D721Med (cell line): ENCODE measurements at places on chromosomes 6 and 20.

DNA sequence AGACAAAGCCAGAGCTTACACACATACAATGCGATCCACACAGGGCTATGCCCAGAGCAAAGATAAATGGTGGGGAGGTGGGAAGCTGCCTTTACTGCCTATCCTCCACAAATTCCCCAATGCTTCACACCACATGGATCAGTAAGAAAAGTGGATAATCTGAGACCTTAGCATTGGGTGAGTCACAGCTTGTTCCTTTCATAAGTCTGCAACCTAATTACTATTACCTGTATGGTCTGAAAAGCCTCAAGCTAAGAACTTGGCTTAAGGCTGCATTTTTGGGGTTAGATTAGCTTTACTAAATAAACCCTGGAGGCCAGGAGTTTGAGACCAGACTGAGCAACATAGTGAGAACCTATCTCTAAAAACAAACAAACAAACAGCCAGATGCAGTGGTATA is 66.0 kb upstream of the BTBD3 start:
- DNase-seq, result no peak

GRCh38 chr20:31811796-31812728 is 7.1 kb upstream of the MYLK2 start:
- no peak for DNase-seq

- no peak for DNase-seq
These were observed 4.2 kb upstream of the UBE2J1 start for GRCh38 chr6:89356642-89357170.

- DNase-seq, result no peak
These were observed 23.6 kb upstream of the SLC4A11 start for GRCh38 chr20:3262566-3262965.

DNA sequence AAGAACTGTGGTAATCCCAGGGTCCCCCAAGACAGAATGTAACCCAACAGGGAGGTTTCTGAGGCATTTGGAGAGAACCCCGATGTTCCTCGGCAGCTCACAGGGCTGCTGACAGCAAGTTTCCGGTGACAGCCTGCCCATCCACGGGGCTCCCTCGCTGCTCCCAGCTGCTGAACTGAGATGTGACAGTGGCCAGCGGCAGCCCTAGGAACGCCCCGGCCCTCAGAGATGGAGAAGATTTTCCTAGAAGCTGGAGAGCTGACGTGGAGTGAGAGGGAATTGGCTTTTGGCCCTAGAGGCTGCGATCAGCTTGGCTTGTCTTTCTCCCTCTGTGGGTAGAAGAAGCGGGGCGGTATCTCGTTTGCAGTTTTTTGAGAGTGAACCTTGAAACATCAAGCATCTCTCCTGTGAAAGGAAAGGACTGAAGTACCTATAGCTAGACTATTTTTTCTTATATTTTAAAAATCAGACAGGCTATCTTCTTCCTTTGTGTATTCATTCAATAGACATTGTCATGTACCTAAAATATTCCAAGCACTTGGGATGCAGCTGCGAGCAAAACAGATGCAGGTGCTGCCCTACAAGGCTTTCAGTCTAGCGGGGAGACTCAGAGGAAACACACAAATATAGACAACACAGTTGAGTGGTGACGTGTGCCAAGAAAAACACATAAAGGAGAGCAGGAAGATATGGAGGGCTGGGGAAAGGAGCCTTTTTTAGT is 28.4 kb upstream of the NFATC2 start:
- no peak for DNase-seq

DNA sequence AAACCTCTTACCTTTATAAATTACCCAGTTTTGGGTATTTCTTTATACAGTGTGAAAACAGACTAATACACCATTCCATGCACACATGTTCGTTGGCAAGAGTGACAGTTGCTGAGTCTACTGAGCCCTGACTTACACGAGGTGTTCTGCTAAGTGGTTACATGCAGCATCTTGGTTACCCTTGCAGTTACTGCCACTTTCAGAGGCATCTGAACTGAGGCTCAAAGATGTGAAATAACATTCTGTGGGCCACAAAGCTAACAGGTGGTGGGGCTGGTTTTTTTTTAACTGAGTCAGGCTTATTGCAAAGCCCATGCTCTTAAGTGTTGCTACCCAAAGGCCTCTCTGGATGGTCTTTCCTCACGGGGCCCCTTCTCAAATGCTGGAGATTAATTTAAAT is 54.4 kb upstream of the GTSF1L start:
- DNase-seq, result no peak

DNA sequence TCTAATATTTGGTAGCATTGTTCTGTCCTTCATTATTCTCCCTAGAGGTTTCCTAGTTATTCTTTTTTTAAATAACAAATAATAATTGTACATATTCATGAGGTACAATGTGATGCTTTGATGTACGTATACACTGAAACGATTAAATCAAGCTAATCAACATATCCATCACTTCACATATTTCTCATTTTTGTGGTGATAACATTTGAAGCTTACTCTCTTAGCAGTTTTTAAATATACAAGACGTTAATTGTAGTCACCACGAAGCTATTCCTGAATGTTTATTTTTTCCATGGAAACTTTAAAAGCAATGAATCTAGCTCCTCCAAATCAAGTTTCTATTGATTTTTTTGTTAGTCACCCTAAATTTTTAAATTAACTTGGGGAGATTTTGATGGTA is 116.5 kb upstream of the PRND start:
- DNase-seq, result no peak

- no peak for DNase-seq
These were observed 55.2 kb upstream of the PREP start for GRCh38 chr6:105458084-105458483.

- DNase-seq, result no peak
These were observed 90.1 kb upstream of the PREP start for GRCh38 chr6:105492706-105493673.

GRCh38 chr6:125792680-125793079 is 1.9 kb downstream of the NCOA7 start:
- no peak for DNase-seq

- DNase-seq, result no peak
These were observed 19.1 kb downstream of the TAB2 start for GRCh38 chr6:149336609-149336928.

- DNase-seq, result no peak
These were observed 3.7 kb downstream of the RNF39 start for GRCh38 chr6:30071858-30072257.

DNA sequence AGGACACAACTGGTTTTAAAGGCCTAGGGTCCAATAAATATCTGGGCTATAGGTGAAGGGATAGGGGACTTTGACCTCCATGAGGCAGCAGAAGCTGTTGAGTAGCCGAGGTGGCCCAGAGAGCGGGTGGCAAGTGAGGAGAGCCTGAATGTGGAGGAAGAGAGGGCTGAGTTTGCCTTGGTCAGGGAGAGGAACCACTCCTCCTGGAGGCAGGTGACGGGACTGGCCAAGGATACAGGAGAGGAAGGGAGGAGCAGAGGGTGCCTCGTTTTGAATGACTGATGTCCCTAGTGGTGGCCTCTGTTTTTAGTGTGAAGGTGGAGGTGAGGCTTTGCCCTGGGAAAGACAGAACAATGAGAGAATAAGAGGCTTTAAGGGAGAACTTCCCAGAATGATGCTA is 19.1 kb upstream of the AAR2 start:
- no peak for DNase-seq

- no peak for DNase-seq
These were observed 44.1 kb upstream of the CTAGE9 start for GRCh38 chr6:131754715-131755567.

GRCh38 chr6:130065609-130066156 is 47.3 kb downstream of the L3MBTL3 start:
- DNase-seq, result no peak

- no peak for DNase-seq
These were observed 23.9 kb downstream of the MAP7 start for GRCh38 chr6:136526196-136526930.

GRCh38 chr6:10269814-10270472 is 144.9 kb downstream of the TFAP2A start:
- no peak for DNase-seq

GRCh38 chr6:47133230-47134000 is 91.3 kb upstream of the ADGRF1 start:
- no peak for DNase-seq

DNA sequence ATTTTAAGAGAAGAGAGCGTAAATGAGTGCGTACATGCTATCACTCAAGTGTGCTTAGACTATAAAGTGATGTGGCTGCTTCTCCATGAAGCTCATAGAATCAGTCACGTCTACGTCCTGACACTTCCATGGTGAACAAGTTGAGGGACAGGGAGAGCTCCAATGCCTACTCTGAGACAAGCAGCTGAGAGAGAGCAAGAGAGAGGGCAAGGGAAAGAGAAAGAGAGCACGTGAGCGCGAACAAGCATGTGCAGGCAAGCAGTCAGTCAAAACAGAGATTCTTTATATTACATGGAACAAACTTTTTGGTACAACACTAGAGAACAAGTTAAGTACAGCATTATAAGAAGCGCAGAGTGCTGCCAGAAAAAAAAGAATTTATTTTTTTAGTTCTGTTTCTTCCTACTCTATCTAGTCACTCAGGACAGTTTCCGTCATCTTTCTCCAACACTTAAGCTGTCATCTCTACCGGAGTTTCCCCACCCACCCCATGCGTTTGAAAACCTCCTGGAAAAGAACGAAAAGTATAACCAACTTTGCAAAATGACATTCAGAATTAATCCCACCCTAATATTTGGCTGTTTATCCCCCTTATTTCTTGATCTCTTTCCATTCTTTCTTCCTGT is 61.8 kb downstream of the EPB41L2 start:
- no peak for DNase-seq

DNA sequence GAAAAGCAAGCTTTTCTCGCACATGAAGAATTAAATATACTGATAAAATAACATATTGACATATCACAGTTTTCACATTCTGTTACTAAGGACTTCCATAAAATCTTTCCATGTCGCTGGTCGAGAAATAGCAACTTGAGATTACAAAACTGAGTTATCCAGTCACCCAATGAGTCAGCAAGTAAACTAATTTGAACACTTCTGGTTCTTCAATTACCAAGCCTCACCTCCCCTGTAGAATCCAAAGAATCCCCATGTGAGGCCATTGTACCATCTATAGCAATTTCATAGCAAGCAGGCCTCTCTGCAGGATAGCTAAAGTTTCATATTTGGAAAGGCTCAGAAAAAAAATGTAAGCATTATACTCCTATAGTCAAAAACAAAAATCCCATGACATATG is 87.3 kb downstream of the PKHD1 start:
- DNase-seq, result no peak

DNA sequence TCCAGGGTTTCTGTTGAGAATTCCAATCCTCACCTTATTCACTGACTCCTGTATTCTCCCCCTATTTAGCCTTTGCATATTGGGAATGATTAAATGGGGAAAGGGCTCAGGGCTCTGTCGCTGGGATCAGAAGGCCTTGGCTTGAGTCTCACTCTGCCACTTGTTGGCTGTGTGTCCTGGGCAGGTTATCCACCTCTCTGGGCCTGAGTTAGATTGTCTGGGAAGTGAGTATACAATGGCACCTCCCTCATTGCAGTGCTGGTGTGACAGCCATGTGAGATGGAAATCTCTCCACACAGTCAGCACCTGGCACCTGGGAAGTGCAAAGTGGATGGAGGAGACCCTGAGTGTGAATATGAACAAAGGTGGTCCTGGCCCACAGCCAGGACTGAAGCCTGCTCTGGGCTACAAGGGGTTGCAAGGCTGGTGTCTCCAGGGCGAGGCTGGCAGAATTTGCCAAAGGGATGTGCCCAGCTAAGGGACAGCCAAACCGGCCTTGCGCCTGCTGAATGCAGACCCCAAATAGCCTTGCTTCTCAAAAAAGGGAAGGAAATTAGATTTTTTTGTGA is 200.0 kb upstream of the PMEPA1 start:
- no peak for DNase-seq

- DNase-seq, result no peak
These were observed 275.6 kb downstream of the TENT5A start for GRCh38 chr6:81476881-81477280.

DNA sequence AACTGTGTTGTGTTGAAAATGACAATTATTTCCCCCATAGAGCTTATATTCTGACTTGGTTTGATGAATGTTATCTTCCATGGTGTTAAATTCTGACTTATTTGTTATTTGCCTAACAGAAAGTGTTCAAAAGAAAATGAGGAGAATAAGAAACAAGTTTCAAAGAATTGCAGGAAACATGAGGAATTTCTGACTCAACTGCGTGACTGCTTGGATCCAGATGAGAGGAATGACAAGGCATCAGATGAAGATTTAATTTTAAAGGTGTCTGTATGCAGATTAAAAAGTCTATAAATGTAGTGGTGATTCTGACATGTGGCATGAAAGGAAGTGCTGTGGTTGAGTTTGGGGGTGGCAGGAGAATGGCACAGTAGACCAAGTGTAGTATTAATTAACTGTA is 50.6 kb downstream of the CCDC170 start:
- DNase-seq, result no peak

GRCh38 chr20:47843886-47844567 is 58.7 kb upstream of the SULF2 start:
- no peak for DNase-seq

GRCh38 chr20:33664085-33664761 is 2.1 kb downstream of the C20orf144 start:
- no peak for DNase-seq

- DNase-seq, result no peak
These were observed 634.2 kb upstream of the IMPG1 start for GRCh38 chr6:76706631-76707030.

- DNase-seq, result no peak
These were observed 21.8 kb downstream of the OSTM1 start for GRCh38 chr6:108052706-108053105.

GRCh38 chr6:156832231-156832647 is 55.1 kb downstream of the ARID1B start:
- no peak for DNase-seq

GRCh38 chr6:168278904-168279303 is 40.7 kb downstream of the DACT2 start:
- DNase-seq, result no peak

DNA sequence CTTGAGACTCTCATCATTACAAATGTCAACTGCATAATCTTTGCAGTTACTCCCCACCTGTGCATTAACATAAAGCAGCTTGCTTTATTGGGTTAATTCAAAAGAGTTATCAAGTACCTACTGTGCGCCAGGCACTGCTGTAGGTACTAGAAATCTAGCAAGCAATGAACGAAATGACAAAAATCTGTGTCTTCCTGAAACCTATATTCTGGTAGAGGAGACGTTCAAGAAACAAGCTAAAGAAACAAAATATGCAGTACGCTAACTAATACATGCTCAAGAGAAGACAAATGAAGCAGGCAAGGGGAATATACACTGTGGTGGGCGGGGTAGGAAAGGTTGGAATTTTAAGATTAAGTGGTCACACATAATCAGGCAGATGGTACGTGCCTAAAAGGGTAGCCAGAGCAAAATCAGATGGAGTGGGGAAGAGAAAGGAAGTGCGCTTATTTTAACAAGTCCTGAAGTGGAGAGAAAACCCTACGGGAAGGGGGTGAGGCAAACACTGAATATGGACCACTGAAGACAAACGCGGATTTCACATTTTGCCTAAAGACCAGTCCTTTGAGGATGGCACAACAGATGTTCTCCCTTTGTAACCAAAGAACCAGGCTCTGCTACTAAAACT is 1.2 kb downstream of the ELOVL2 start:
- DNase-seq, result no peak
